ENCODE measurements at places on chromosomes 7 and 10. TPM values are rescaled to one million over a fixed set of nuclear protein-coding genes. Genes with fewer than 3 reads are reported as not detected.

DNA sequence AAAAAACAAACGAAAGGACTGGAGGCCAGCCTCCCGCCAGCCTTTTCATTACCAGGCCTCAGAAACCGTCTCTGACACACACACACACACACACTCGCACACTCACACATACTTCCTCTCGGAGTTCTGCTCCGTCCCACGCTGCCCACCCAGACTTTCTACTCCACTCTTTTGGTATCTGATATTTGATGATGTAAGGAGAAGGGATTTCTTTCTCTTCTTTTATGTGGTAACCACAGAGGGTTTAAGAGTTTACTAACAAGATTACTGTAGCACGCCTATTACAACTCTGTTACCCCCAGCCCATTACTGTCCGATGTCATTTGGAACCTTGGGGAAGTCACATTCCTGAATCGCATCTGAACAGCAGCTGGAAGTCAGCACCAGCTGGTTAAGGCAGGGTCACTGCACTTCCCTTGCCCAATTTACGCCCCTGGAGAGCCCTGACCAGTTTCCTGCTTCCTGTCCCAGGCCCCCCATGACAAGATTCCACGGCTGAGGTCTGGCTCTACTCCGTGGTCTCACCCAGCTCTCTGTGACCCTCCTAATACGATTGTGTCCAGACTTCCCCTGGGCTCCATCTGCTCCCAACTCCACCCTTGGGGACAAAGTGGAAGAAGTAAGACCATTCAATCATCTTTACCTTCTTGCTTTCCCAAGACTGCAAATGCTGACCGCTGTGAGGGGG, 1.1 kb downstream of the DENND2A start:
- peaks cover 4% of the 10 kb centered on the region for H3K36me3 ChIP-seq
- H3K27me3 ChIP-seq: no peaks in the 10 kb centered on the region
- peak overlapping the region; percentile 85 for H3K4me3 ChIP-seq
- H3K4me1 ChIP-seq: peaks cover 20% of the 10 kb centered on the region

GRCh38 chr10:36574207-36574606, 551.2 kb upstream of the ANKRD30A start:
- no peak overlapping the region for H3K27ac ChIP-seq
- H3K27me3 ChIP-seq: no peaks in the 10 kb centered on the region
- H3K4me1 ChIP-seq: peaks cover 4% of the 10 kb centered on the region
- H3K36me3 ChIP-seq: no peaks in the 10 kb centered on the region
- DNase-seq: peak; percentile 6

Gene EPHB4
- total RNA-seq: 36.4 TPM

DNA sequence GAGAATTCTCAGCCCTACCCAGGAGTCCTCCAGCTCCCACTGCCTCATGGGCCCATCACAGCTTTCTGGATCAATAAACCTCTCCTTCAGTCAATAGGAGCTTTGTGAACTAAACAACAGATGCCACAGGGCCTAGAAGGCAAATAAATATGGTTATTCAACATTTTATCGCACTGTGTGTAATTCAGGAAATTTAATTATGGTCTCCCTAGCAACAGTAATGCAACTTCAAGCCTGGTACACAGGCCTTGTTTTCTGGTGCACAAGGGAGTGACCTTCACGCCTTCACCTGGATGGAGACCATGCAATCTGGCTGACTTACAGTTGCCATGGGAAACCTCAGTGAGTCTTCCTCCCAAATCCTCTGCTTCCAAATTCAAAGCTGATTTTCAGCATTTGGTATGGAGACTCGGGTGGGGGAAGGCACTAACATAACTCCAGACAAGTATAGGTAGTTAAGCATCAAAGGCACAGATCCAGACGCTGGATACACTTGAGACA, 441.0 kb upstream of the NPVF start:
- H3K27me3 ChIP-seq: peaks cover 2% of the 10 kb centered on the region
- H3K36me3 ChIP-seq: no peaks in the 10 kb centered on the region
- DNase-seq: no peak
- no peak overlapping the region for H3K4me3 ChIP-seq

DNA sequence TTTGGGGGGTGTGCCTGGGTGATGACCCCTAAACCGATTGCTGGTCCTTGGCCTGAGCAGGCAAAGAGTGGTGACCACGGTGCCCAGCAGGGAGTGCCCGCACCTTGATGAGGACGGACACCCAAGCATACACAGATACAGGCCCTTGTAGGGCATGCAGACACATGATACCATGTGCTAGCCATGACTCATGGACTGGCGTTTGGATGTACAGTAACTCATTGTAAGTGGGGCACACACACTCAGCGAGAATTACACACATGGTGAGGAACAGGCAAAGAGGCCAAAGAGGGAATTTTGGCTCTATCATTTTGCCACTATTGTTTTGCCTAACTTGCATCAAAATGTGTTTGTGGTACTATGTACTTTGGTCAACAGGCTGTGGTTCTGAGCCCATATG, 24.1 kb downstream of the KAZALD1 start:
- peaks cover 74% of the 10 kb centered on the region for H3K27me3 ChIP-seq
- no peaks in the 10 kb centered on the region for H3K36me3 ChIP-seq
- no peak overlapping the region for H3K27ac ChIP-seq
- DNase-seq: no peak
- no peaks in the 10 kb centered on the region for H3K4me1 ChIP-seq
- no peak overlapping the region for H3K4me3 ChIP-seq

GRCh38 chr7:142880876-142881505, 4.6 kb downstream of the TRPV6 start:
- no peaks in the 10 kb centered on the region for H3K36me3 ChIP-seq
- DNase-seq: peak; percentile 1
- H3K27ac ChIP-seq: no peak overlapping the region
- no peak overlapping the region for H3K4me3 ChIP-seq

DNA sequence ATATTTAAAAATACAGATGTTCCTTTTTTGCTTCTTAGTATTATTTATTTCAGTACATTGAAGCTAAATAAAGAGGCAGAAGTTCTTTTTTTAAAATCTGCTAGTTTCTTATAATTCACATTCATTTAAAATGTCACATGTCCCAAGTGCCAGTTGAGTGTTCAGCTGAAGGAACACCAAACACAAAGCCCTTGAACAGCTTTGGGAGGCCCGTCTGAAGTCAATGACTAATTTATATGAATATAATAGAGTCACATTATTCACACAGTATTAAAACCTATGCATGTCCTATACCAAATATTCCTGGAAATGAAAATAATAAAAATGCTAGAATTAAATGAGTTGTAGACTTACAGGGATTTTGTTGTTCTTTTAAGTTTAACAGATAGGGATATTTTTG, 70.3 kb downstream of the GNAI1 start:
- H3K36me3 ChIP-seq: peaks cover 18% of the 10 kb centered on the region
- no peak for DNase-seq
- no peak overlapping the region for H3K4me3 ChIP-seq
- H3K4me1 ChIP-seq: 0 out of 2 replicates have a peak, but pooled peaks cover 2% of the 10 kb centered on the region
- H3K27me3 ChIP-seq: no peaks in the 10 kb centered on the region

DNA sequence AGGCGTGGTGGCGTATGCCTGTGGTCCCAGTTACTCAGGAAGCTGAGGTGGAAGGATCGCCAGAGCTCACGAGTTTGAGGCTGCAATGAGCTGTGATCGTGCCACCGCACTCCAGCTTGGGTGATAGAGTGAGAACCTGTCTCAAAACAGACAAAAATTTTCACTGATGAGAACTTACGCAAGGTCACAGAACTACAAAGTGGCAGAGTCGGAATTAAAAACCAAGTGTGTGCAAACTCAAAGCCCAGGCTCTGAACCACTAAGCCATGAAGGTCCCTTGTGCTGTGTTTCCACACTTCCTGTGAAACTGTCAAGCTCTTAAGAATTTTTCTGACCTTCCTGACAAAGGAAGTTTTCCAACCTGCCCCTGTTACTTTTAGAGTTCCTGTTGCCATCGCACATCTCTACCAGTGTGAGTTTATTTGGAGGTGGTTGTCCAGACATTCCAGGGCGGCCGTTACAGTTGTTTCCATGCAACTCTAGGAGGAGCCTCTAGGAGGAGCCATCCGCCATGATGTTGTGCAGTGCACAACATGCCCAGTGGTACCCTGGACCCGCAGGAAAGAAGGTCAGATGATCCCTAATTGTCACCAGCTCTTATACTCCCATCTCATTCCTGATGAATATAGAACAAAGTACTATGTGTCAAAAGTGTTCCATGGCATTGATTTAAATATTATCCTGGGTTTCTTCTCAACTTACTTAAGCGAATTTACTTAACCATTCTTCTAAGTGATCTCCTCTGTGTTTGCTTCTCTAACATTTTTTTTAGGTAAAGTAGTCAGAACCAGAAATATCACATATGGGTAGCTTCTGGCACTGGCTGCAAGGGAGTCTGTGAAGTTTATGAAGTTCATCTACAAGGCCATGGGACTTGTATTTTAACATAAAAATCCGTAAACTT, 49.0 kb upstream of the LYZL1 start:
- no peaks in the 10 kb centered on the region for H3K36me3 ChIP-seq
- peaks cover 43% of the 10 kb centered on the region for H3K27me3 ChIP-seq
- DNase-seq: no peak
- H3K4me1 ChIP-seq: no peaks in the 10 kb centered on the region

DNA sequence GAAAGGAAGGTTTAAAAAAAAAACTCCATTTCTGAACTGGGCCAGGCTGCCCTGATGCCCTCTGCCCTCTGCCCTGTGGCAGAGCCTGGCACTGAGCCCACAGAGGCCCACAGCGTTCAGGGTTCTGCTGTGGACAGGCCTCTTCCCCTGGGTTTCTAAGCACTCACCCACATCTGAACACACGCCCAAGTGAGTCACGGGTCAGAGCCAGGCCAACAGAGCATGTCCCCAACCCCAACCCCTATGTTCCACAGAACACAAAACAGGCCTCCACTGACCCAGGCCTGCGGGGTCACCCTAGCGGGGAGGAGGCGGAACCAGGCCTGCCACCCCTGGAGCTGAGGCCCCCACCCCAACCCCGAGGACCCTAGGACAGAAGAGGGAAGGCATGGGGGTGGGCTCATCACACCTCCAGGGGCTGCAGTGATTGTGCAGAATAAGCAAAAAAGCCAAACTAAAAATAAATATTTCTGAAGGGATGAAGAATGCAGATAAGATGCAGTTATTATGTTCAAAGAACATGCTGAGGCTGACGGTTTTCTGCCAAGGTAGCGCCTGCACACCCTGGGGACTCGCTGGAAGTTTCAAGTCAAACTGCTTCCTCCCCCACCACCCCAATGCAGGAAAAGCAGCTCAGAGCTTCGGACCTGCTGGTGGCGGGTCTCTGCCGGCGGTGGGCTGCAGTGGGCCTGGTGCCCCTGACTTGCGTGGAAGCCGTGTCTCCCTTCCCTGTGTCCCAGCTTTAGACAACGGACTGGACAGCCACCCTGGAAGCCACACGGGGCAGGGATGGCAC, 5.4 kb downstream of the WDR86 start:
- peaks cover 34% of the 10 kb centered on the region for H3K27me3 ChIP-seq
- no peak overlapping the region for H3K27ac ChIP-seq
- H3K36me3 ChIP-seq: no peaks in the 10 kb centered on the region
- H3K4me1 ChIP-seq: peaks cover 5% of the 10 kb centered on the region

Gene MINDY4
- 3.6 TPM for total RNA-seq

Gene LLCFC1
- total RNA-seq: not detected

Gene STARD3NL
- total RNA-seq: 69.7 TPM

Gene ZNF853
- 3.3 TPM for total RNA-seq

DNA sequence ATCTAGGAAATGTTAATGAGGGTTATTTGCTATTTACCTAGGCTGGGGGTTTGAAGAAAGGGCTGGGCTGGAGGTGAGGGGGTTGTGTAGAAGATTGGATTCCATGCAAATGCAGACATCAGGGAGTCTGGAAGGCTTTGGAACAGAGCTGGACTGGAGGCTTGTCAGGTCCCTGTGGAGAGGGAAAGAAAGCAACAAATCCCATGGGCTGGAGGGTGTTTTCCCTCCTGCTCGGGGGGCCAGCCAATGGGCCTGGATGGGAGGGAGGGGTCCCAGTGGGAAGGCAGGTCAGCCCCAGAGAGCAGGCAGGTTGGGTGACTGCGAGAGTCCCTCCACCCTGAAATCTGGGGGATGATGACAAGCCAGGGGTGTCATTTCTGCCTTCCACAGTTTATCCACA, 431.8 kb downstream of the RPS24 start:
- no peaks in the 10 kb centered on the region for H3K36me3 ChIP-seq
- H3K4me3 ChIP-seq: no peak overlapping the region
- DNase-seq: no peak
- no peak overlapping the region for H3K27ac ChIP-seq

Gene HTR7
- 0.56 TPM for total RNA-seq

Gene GIMAP6
- total RNA-seq: not detected

Gene MARVELD1
- total RNA-seq: 12.0 TPM

DNA sequence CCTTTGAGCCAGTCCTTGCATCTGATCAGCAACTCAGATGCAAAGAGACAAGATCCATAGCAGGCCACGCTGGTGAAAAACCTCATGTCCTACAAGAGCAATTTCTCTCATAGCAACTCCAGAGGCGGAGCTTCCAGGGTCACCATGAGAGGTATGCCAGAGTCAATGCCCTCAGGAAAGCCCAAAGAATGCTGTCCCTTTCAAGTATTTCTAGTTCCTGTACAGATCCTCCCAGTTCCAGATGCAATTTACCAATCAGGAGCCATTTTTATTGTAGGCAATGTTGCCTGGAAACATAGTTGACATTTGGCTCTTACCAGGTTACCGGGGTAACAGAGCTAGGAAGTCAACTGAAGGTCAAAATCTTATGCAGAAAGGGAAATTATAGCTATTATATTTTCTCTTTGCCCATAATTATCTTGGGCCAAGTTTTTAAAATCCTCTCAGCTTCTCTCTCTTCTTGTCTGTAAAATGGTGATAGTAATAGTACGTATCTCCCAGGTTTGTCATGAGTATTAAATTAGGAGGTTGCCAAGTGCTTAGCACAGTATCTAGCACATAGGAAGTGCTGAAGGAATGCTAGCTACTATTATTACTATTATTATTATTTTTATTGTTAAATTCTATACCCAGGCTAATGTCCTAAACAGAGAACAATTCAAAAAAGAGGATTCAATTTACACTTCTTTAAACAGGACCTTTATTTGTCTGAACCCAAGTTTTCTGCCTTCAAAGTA, 46.3 kb upstream of the TM9SF3 start:
- no peak for DNase-seq
- peaks cover 16% of the 10 kb centered on the region for H3K27me3 ChIP-seq
- H3K4me1 ChIP-seq: no peaks in the 10 kb centered on the region
- no peak overlapping the region for H3K4me3 ChIP-seq
- no peaks in the 10 kb centered on the region for H3K36me3 ChIP-seq

Gene MMRN2
- total RNA-seq: 0.56 TPM

Gene ARHGEF5
- under 0.01 TPM for total RNA-seq

GRCh38 chr10:93672022-93672678, 30.2 kb downstream of the FRA10AC1 start:
- no peak for DNase-seq
- H3K36me3 ChIP-seq: peaks cover 12% of the 10 kb centered on the region
- no peaks in the 10 kb centered on the region for H3K4me1 ChIP-seq
- H3K27ac ChIP-seq: no peak overlapping the region
- no peaks in the 10 kb centered on the region for H3K27me3 ChIP-seq

Data from IMR-90 (cell line).